Cardiac septum (tissue), 1 donor: ENCODE measurements at places on chromosomes 3 and 15. TPM values are rescaled to one million over a fixed set of nuclear protein-coding genes. Genes with fewer than 3 reads are reported as not detected.

DNA sequence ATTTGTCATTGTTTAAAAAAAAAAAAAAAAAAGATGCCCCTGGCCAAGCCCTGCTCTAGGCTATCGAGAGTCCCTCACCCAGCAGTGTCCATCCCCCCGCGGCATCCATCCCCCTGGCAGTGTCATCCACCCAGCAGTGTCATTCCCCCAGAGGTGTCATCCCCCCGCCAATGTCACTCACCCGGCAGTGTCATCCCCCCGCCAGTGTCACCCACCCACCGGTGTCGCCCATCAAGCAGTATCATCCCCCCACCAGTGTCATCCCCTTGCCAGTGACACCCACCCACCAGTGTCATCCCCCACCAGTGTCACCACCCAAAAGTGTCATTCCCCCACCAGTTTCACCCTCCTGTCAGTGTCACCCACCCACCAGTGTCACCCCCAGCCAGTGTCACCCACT is 99.3 kb upstream of the PRR20G start:
- DNase-seq: no peak

The ETV5 gene
- 17.4 TPM for total RNA-seq

The PLSCR5 gene
- total RNA-seq: not detected

DNA sequence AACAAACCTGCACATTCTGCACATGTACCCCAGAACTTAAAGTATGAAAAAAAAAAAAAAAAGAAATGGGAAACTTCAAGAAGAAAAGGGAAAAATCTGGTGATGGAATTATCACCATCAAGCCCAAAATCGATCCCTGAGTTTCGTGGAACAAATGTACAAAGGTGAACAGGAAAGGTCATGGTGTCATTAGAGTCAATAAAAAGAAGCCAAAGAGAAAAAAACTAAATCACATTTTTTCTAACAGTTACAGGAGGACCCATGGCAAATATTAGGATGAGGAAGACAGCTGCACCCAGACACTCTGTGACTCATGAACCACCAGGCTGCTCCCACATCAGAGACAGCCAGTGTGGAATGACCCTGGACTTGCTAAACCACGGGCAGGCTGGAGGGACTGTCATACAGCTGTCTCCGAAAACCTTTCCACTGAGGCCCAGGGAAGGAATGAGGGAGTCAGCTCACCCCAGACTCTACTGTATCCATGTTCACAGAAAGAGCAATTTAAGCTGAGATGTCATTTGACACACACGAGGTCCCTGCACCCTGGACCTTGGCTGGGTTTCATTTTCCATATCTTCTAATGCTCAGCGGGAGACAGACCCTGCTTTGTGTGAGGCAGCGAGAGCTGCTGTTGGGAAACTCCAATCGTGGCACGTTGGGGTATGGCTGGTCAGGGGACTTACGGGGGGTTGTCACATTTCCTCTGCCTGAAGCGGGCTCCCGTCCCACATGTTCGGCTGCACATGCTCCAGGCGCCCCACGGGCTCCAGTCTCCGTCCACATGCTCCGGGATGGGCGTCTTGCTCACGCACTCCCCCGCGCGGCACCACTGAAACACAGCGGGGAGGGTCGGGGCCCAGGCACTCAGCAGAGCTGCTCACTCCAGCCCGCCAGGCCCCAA is 210.2 kb downstream of the ADAMTS17 start:
- DNase-seq: no peak

DNA sequence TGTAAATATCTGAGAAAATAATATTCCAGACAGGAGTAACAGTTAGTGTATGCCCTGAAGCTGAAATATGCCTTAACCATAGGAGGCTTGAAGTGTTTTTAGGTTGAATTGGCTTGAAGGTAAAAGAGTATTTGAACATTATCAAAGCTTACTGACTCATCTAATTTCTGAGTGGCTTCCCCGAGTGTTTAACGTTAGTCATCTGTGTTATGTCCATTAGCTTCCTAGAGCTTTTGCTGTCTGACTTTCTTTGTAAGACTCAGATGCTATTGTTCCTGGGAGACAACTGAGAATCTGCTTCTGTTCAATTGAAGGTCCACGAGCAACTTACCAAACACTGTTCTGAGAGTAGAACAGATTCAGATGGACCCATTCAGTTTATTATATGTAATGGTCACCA is 656.8 kb upstream of the NECTIN3 start:
- no peak for DNase-seq

The CAV3 gene
- total RNA-seq: 24.8 TPM

GRCh38 chr3:131537531-131537930 is 34.8 kb upstream of the MRPL3 start:
- DNase-seq: no peak

DNA sequence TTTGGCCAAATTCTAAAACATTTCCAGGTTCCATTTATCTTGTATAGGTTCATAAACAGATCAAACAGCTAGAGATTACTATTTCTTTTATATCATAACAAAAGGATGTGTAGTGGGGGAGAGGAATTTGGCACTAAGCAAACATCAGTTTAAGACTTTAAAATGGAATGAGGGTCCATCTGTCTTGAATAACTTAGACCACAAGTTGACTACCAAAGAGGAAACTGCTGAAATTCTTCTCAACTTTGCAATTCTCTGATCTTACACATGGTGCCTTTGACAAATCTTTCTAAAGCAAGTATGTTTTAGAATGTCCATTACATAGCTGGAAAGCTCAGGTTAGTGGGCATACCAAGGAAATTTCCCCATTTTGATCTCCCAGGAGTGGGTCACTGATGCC is 140.5 kb upstream of the ADAMTS9 start:
- no peak for DNase-seq

DNA sequence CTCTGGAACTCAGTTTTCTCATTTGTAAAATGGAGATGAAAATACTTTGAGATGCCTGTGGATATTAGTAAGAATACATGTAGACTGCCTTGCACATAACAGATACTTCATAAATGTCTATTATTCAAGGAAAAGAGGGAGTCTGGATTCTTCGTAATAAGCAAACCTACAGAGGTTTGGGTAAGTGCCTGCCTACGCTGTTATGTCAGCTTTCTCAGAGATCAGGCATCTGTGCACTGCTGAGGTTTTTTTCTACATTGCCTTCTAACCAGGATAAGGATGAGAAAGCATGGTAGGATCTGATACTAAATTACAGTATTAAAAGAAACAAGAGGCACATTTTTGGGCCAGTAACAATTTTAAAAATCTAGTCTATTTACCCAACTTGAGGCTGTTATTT is 10.9 kb downstream of the MCTP2 start:
- no peak for DNase-seq

- DNase-seq: no peak
These were observed 343.0 kb downstream of the MFSD1 start for GRCh38 chr3:159144891-159145290.

GRCh38 chr3:135009014-135009413 is 214.0 kb downstream of the EPHB1 start:
- DNase-seq: no peak

GRCh38 chr3:69684309-69684961 is 54.8 kb upstream of the MITF start:
- DNase-seq: no peak

The MST1 gene
- total RNA-seq: 6.4 TPM

DNA sequence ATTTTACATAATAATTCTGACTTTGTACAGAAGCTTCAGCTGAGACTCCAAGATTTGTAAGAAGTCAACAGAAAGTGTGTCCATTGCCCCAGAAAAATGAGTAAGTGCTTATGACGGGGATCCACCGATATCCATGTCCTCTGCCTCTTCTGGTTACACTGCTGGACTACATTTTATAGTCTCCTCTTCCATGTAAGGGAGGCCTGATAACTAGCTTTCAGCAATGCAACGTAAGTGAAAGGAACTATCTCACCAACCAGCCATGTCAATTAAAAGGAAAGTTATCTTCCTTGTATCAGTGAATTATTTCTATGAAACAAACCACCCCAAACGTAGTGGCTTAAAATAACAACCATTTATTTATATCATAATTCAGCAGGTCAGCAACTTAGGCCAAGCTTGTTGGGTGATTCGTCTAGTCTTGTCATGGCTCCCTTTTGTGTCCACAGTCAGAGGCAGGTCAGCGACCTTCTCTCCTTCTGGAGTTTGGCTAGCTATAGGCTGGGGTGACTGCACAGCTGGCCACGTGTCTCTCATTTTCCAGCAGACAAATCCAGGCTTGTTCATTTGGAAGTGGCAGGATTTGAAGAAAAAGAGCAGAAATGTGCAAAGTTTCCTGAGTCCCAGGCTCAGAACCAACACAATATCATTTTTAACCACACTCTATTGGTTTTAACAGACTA is 44.9 kb downstream of the TRIM69 start:
- no peak for DNase-seq

The GPR176 gene
- 2.7 TPM for total RNA-seq

The PEX5L gene
- 0.11 TPM for total RNA-seq

- DNase-seq: no peak
These were observed 68.1 kb upstream of the DLG1 start for GRCh38 chr3:197366301-197367044.

The DNASE1L3 gene
- 0.67 TPM for total RNA-seq

- DNase-seq: peak; percentile 19
These were observed 70.7 kb downstream of the APBA2 start for GRCh38 chr15:28956491-28956890.

GRCh38 chr3:43699864-43700263 is 9.1 kb downstream of the ABHD5 start:
- DNase-seq: no peak

DNA sequence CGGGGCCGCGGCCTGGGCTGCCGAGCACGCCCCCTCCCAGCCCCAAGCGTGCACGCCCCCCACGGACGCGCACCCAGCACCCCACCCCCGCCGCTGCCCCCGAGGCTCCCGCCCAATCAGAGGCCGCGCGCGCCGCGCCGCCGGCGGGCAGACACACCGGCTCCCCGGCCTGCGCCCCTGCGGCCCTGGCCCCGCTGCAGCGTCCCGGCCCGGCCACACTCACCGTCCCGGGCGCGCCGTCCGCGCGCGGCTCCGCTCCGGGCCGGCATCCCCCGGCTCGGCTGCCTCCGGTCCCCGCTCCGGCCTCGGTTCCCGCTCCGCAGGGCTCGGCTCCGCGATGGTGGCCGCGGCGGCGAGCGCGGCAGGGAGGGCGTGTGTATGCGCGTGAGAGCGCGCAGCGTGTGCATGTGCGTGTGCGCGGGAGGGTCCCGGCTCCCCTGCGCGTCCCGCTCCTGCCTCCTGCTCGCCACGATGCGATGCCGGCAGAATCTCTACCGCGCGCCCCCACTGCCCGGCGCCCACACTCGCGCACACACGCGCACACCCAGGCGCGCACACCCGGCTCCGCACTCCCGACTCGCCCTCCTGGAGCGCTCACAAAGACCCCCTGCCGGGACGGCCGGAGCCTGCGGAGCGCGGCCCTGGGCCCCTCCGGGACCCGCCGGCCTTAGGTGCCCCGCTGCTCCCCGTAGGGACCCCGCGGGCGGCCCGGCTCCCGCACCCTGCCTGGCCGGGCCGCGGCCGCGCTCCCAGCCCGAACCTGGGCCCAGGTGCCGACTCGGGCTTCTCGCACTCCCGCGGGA is 186.5 kb upstream of the LINGO1 start:
- DNase-seq: no peak

- DNase-seq: no peak
These were observed 330.1 kb downstream of the ARPP21 start for GRCh38 chr3:35969406-35969805.

DNA sequence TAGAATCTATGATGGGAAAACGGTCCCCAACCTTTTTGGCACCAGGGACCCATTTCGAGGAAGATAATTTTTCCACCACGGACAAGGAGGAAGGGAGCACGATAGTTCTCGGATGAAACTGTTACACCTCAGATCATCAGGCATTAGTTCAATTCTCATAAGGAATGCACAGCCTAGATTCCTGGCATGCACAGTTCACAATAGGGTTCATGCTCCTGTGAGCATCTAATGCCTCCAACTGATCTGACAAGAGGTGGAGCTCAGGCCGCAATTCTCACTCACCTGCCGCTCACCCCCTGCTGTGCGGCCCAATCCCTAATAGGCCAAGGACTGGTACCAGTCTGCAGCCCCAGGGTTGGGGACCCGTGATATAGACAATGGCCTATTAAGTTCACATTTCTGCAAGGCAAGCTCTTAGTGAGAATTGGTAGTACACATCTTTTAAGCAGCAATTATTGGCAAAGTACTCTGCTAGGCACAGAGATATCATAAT is 26.5 kb downstream of the CD200R1 start:
- DNase-seq: no peak

DNA sequence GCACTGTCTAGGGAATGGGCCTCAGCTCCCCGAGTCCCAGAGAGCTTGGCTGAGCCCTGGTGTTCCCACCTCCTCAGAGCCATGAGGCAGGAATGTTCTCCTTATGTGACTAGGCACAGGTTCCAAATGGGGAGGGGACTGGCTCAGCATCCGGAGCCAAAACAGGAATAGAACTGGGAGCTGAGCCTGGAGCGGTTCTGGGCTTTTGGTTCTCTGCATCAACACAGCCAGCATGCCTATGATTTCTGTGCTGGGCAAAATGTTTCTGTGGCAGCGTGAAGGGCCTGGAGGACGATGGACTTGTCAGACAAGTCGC is at the start of gene FAM131A:
FAM131A (plus strand) TSS at position 202 of the 316 bp plus-strand sequence; CDS start at position 233, 31 bp downstream.
- peak; percentile 82 for DNase-seq

DNA sequence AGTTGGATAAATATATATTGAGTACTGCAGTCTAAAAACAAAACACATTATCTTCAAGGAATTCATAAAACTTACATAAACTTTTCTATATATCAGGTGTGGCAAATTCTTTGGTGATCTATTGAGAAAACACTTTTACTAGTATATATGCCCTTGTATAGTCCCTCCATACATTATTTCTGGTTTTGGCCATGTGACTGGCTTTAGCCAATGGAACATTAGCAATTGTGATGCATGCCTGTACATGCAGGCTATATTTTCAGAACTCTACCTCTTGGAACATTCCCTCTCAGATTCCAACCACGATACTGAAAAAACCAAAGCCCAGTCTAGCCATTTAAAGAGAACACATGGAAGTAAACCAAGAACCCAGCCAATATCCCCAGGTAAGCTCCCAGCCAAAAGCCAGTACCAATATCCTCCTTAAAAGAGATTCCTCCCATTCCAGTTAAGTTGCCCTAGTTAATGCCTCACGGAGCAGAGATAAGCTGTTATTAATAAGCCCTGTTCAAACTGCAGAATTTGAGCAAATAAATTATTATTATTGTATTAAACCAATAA is 152.8 kb downstream of the NEK10 start:
- no peak for DNase-seq

GRCh38 chr15:43529141-43529540 is 11.7 kb downstream of the MAP1A start:
- DNase-seq: no peak

DNA sequence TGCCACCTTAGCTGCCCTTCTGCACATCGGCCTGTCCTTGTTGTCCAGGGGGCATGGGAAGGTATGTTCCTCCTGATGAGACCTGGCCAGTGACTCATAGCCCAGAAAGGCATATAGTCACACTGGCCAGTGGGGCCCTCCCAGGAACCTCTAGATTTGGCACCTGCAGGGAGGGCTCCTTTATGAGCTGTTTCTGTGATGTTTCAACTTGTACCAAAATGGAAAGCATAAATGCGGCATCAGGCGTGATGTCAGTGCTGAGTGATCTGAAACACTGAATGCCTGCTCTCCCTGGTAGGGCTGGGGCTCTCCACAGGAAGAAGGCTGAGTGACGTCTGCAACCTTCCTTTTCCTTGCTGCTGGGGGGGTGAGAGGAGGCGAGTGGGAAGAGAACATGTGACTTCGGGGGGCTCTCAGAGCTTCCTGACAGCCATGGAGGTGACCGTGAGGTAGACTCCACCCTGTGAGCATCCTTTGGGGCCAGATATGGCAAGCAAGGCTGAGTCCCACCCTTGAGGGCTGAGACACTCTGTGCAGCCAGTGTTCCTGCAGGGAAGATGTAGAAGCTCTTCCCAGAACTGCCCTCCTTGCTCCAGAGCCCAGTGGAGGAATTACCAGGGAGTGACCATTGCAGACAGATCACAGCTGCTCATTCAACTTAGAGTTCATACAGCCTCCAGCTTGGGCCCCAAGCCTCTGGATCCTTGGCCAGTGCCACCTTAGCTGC is 37.1 kb upstream of the APEH start:
- no peak for DNase-seq
